ENCODE measurements at places on chromosomes 3 and 15. TPM values are rescaled to one million over a fixed set of nuclear protein-coding genes. Genes with fewer than 3 reads are reported as not detected.

GRCh38 chr15:80551348-80551747 is 143.8 kb upstream of the ABHD17C start:
- no peak for DNase-seq

DNA sequence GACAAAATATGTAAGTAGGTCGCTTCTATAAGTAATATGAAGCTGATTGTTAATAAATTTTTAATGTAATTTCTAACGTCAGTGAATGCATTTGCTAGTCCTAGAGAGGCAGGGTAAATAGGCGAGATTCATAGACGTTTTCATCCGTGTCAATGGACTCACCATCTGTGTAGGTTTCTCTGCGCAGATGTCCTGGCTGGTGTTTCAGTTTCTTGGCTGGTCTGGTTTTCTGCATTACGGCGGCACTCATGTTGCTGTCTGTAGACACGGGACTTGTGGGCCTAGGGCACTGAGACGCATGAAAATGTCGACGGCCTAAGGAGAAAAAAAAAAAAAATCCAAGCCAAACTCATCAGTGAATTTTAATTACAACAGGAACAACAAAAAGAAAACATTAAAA is 1153.3 kb downstream of the ROBO1 start:
- DNase-seq, result no peak

- peak; percentile 91 for DNase-seq
These were observed 133.3 kb downstream of the TBC1D2B start for GRCh38 chr15:77944002-77944867.

Gene GOLGA6A
- 0.72 TPM for total RNA-seq

Gene SCAANT1
- total RNA-seq, result not detected

Gene SERPINI2
- not detected for total RNA-seq

Measured in H9 (cell line).